Urinary bladder (tissue), 4 donors: ENCODE measurements at places on chromosomes 7 and 10.

- DNase-seq: no peak
These were observed 15.6 kb downstream of the CLRN3 start for GRCh38 chr10:127877116-127877515.

GRCh38 chr10:17473228-17473950, 19.0 kb upstream of the ST8SIA6 start:
- DNase-seq: no peak

GRCh38 chr10:133405272-133405671, 11.3 kb downstream of the MTG1 start:
- no peak for DNase-seq

GRCh38 chr7:144812379-144813283, 23.2 kb downstream of the TPK1 start:
- no peak for DNase-seq
